ENCODE measurements at places on chromosomes 6 and 20.

GRCh38 chr6:166977621-166978525 is 21.3 kb upstream of the CEP43 start:
- no peak for DNase-seq

DNA sequence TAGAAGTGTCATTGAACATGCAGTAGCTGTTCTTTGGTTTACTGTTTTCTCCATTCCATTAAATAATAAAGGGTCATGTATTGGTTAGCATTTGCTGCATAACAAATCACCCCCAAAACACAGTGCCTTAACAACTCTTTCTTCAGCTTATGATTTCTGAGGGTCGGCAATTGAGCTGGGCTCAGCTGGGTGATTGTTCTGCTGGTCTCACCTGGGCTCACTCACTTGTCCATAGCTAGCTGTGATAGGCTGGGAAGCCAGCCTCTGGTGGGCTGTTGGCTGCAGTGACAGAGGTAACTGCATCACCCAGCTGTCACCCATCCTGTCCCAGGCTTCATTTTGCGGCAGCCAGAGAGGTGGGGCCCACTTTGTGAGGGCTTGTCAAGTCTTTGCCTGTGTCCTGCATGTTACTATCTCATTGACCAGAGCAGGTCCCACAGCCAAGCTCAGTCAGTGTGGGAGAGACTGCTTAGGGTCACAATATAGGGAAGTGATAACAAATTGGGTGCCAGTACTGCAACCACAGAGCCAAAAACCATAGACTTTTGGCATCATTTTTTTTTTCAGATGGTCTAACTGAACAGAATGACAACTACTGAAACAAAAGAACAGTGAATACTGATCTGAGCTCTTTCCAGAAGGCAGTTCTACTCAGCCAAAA is 76.9 kb downstream of the SYNDIG1 start:
- no peak for DNase-seq

- DNase-seq = no peak
Measured at GRCh38 chr20:4150070-4150441, 134.7 kb upstream of the RNF24 start.

GRCh38 chr6:39347906-39348585 is 25.5 kb upstream of the KCNK16 start:
- DNase-seq = peak; percentile 32

DNA sequence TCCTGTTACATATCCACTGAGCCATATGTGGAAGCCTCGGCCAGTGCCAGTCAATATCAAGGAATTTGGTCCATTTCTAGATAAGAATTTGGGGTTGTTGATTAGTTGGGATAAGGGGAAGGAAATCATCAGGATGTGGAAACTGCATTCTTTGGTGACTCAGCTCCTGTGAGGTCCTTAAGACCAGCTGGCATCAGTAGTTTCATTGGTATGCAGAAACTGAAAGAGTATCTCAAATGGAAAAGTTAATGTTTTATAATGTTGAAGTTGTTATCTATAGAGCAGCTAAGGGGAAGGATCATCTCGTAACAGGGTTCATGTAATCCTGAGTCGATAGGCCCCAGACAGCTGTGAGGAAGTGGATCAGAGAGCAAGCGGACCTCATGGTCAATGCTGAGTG is 87.9 kb upstream of the PRND start:
- DNase-seq = no peak

DNA sequence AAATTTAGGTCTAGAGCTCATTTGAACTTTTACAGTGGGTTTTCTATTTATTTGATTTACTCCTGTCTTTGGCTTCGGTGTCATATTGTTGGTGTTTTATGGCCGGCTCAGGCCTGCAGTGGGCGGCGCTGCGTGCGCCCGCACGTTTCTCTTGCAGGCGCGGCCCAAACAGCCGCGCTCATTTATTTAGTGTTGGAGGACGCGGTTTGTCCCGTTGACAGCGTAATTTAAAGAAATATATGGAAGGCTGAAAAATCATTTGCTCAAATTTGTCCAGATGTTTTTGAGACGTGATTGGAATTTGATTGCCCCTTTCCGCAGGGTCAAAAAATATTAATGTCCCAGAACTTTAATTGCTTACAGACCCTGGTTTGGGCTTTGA is 22.1 kb downstream of the TFAP2B start:
- DNase-seq = no peak

DNA sequence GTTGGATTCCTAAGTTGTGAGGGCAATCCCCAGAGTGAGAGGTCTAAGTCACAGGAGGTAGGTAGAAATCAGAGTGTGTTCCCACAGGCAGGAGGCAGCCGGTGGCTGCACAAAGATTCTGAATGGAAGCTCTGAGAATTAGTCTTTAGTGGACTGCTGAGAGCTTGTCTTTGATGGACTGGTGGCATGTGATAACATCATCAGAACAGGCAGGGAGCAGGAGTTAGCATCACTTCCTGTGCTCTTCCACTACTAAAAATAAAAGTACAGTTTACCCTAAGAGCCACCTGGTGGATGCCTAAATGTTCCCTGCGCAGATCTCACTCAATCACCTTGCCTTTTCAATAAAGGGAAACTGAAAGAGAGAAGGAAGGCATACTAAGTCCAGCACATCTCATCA is 294.6 kb upstream of the POU3F2 start:
- no peak for DNase-seq

GRCh38 chr6:150249261-150249660 is 106.4 kb downstream of the PPP1R14C start:
- DNase-seq = no peak

- DNase-seq = no peak
Measured at GRCh38 chr6:44056392-44057237, 70.6 kb downstream of the MRPL14 start.

All from activated T-cell treated with anti-CD3 and anti-CD28 coated beads for 4 hours (primary cell).